NCI-H1048 (cell line): ENCODE measurements at places on chromosomes 16 and 17.

DNA sequence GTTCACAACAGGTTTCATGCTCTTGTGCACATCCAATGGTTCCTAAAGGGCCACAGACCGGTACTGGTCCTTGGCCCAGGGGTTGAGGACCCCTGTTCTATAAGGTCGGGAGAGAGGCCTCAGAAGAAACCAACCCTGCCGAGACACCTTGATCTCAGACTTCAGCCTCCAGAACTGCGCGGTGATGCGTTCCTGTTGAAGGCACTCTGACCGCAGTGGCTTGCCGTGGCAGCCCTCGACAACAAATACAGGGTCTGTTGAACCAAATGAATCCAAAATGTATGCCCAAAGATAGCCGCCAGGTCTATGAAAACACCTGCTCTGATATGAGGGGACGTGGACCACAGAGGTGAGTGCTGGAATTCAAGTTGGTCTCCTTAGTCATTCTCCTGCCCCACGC is 389.8 kb downstream of the SEC14L1 start:
- DNase-seq: no peak

DNA sequence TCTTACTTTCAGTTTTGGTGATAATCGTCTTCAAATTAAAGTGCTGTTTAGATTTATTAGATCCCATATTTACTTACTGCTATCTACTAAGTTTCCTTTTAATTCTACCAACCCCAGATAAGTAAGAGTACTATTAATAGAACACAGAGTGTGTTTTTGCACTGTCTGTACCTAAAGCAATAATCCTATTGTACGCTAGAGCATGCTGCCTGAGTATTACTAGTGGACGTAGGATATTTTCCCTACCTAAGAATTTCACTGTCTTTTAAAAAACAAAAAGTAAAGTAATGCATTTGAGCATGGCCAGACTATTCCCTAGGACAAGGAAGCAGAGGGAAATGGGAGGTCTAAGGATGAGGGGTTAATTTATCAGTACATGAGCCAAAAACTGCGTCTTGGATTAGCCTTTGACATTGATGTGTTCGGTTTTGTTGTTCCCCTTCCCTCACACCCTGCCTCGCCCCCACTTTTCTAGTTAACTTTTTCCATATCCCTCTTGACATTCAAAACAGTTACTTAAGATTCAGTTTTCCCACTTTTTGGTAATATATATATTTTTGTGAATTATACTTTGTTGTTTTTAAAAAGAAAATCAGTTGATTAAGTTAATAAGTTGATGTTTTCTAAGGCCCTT is 56.8 kb downstream of the HLF start:
- no peak for DNase-seq

DNA sequence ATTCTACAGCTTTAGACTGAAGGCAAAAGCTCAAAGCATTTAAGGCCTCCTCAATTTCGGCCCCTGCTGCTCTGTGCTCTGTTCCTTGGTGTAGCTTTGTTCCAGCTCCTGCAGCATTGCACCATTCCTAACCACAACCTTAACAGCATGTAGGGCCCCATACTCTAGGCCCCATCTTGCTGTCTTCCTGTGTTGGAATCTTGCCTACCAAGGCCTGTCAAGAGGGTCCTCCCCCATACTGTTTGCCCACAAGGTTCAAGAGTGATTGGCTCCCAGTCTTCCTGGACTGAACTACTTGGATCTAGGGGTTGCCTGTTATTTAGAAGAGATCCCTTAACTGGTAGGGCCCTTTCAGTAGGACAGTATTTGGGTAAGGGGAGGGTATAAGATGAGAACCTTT is 26.8 kb downstream of the TRPV2 start:
- DNase-seq: no peak

- DNase-seq: no peak
Observed at GRCh38 chr17:56902348-56902747, 11.5 kb downstream of the TRIM25 start.

DNA sequence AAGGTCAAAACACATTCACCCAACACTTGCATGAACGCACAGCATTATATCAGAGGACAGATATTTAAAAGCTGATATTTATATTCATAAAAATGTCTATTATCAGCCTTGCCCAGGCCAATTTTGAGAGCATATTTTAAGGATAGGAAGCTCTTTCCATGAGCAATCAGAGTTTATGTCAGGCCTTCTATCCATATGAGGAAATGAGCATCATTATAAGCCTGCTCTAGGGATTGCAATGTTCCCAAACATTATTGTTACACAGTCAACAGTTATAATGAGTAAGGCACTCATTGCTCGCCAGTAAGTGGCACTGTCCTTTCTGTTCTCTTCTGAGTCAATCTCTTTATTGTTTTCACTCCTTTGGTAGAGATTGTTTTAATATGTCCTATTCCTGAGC is 37.7 kb upstream of the DYNLRB2 start:
- no peak for DNase-seq

- no peak for DNase-seq
Observed at GRCh38 chr17:82602487-82602886, 45.8 kb downstream of the WDR45B start.

DNA sequence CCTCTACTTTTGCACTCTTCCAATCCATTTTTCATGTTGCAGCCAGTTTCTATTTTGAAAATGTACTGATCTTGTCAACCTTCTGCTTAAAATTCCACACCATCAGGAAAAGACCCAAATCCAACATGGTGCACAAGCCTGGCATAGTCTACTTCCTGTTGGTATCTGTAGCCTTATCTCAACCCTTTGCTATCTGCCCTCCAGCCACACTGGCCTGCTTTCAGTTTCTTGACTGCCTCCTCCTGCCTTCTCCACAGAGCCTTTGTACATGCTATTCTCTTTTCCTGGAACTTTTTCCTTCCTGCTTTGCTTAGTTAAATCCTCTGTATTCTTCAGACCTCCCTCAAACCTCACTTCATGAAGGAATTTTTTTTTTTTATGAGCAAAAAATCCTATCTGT is 31.5 kb downstream of the NLRP1 start:
- no peak for DNase-seq

GRCh38 chr17:48850792-48851323 is 20.0 kb downstream of the CALCOCO2 start:
- DNase-seq: no peak

DNA sequence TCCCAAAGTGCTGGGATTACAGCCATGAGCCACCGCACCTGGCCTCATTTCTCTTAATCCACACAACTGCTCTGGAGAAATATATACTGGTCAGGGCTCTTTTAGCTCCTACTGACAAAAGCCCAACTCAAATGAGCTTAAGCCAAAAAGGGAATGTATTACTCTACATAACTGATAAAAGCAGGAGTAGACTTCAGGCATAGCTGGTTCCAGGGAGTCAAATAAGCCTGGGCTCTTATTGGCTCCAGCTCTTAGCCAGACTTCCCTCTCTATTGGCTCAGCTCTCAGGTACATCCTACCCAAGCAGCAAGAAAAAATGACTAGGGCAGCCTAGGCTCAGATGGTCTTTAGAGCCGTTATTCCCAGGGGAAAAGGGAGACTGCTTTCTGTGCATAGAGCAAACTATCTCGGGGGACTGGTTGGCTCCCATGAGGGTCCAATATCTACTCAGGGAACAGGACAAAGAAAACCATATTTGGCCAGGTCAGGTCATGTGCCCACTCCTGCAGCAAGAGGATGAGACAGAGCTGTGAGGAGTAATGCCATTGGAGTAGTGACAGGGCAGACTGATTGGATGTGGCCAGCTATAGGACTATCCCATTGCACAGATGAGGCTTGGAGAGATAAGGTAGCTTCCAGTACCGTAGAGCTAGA is 21.2 kb downstream of the TBX2 start:
- no peak for DNase-seq

GRCh38 chr16:66152823-66153393 is 213.6 kb upstream of the CDH5 start:
- no peak for DNase-seq

GRCh38 chr17:4297351-4297750 is 33.6 kb upstream of the ANKFY1 start:
- DNase-seq: no peak

- no peak for DNase-seq
Observed at GRCh38 chr16:68994324-68994723, 111.1 kb upstream of the HAS3 start.

GRCh38 chr16:10538583-10538982 is 41.8 kb downstream of the EMP2 start:
- no peak for DNase-seq

GRCh38 chr17:78715876-78716275 is 66.2 kb downstream of the CYTH1 start:
- no peak for DNase-seq

DNA sequence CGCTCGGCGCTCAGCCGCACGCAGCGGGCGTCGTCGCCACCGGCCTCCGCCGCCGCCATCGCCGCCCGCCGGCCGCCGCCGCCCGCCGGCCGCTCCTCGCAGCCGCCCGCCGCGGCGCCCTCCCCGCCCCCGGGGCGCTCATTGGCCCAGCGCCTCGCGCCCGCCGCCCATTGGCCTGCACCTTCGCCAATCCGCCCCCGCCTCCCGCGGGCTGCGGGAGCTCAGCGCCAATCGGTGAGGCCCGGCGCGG is at the start of gene PGP:
Gene PGP (minus strand): TSS at position 122 of the 250 bp plus-strand sequence. CDS start 63 bp downstream, at position 59.
- DNase-seq: no peak

- DNase-seq: no peak
Observed at GRCh38 chr17:74736513-74737298, at the start of gene RAB37. Gene RAB37 (plus strand): TSS chr17:74737256. CDS start chr17:74737273, 17 bp downstream.

DNA sequence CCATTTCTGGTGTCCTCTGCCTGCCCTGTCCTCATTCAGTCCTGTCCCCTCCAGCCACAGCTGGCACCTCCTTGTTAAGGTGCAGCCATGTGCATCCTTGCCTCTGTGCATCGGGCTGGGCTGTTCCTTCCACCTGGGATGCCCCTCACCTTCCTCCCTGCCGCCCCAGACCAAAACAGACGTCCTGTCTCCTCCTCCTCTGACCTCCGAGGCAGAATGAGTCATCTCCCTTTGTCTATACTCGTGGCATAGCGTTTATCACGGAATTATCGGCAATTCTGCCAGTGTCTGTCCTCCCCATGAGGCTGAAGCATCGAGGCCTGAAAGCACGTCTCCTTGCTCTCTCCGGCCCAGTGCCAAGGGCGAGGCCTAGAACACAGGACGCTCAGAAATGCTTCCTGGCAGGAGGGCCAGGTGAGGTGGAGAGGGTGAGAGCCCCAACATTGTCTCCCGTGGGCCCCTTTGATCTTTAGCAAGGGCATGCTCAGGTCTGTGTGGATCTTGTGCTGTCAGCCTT is 4.6 kb downstream of the RAI1 start:
- DNase-seq: no peak

DNA sequence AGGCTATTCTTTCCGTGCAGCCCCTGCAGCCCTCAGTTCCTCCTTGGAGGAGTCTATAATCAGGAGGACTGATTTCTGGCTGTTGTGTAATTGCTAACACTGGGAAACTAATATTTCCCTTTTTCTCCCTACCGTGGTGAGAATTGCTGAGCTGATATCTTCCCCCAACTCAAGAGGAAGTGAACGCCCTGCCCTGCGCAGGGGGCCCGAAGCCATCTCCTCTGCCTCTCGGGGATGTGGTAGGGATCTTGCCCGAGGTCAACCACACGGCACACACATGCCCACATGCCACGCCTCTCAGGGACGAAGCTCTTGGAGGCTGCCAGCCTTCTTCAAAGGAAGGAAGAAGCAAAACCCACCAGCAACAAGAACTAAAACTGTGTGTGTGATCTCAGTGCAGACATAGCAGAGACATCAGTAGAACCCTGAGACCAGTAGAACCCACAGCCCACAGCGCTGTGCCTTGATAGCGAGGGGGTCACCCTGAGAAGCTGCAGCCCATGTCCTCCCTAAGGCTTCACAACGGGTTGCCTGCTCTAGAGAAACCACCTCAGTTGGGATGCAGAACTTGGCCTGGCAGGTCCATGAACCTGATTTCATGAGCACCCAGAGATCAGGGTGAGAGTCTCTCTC is 8.9 kb upstream of the ULK2 start:
- DNase-seq: no peak

- DNase-seq: no peak
Observed at GRCh38 chr17:73686126-73686525, 41.9 kb upstream of the SDK2 start.

- DNase-seq: no peak
Observed at GRCh38 chr17:80146121-80147034, 550 bp downstream of the EIF4A3 start.

GRCh38 chr17:20095336-20096080 is 86.3 kb downstream of the SPECC1 start:
- no peak for DNase-seq

DNA sequence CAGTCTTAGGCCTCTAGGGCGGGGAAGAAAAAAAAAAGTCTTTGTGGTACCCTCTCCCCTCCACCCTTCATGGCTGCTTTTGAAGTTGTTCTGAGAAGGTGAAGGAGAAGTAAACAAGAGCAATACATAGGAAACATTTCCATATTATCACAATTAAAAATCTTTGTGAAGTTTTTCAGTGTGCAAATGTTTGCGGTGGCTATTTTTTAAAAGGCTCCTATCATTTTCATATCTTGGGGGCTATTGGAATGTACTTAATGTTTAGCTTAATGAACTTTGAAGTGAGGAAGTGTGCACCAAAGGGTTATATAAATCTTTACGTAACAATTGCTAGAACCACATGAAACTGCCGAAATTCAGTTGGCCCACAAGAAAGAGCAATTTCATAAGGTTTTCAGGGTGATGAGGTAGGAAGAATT is 7.6 kb downstream of the NOL11 start:
- DNase-seq: no peak

GRCh38 chr17:8841844-8842243 is 25.6 kb downstream of the PIK3R6 start:
- no peak for DNase-seq

DNA sequence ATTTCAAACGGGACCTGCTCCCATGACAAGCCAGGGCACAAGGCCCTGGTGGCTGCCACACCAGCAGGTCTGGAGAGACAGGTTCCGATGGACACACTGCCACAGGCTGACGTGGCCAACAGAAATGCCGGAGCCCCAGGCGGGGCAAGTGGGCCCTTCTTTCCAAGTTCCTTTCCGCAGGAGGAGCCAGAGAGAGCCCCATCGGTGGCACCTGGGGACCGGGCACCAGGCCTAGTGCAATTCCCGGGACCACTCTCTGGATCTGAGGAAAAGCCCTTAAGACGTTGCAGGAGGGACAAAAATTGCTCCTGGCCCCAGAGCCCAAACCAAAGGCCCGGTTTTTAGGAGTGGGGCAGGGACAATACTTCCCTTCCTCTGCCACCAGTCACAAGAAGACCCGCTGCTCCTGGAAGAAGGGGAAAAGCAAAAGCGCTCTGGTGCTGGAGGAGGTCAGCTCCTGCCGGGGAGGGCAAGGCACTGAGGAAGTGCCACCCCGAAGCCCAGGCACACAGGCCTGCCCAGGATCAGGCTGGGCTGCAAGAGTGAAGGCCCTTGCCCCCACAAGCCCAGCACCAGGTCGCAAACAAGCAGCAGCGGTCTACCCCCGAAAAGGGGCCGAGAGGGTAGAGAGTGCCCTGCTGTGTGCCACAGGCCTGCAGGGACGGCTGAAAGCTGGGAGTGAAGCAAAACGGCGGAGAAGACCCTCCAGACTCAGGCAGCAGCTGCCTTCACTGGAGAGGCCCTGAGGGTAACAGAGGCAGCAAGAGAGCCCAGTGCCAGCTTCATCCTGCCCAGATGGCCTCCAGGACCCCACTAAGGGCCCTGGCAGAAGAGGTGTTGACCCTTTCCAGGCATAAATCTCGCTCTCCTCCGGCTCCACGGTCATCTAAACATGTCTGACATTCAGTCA is 29.1 kb downstream of the MAP1LC3B start:
- no peak for DNase-seq
